Stimulated activated CD8-positive, alpha-beta memory T cell treated with anti-CD3 and anti-CD28 coated beads, Interleukin-15, amount 100 ng/mL, for 24 hours (primary cell): ENCODE measurements at places on chromosomes 2 and 18.

GRCh38 chr2:48479915-48480314 is 50.0 kb upstream of the STON1 start:
- no peak for DNase-seq

GRCh38 chr2:1137264-1137663 is 186.6 kb downstream of the SNTG2 start:
- DNase-seq: no peak

- no peak for DNase-seq
Measured at GRCh38 chr2:224217962-224218347, 178.9 kb upstream of the SERPINE2 start.

GRCh38 chr2:31337860-31338259 is 76.7 kb downstream of the XDH start:
- no peak for DNase-seq

DNA sequence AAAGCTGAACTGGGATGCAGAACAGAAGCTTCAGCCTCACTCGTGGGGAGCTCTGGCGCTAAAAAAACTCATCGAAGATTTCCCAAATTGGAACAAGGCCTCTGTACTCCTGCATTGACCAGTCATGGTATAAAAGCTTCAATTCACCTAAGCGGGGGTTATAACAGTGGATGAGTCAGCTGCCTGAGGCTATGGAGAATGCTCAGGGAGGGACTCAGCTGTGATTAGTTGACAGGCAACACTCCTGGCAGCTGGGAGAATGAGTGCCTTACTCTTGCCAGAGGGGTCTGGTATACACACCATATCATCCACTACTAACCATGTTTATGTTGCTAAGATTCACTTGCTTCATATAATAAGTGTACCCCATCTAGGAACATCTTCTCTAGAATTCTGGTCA is 350.6 kb upstream of the VRK2 start:
- no peak for DNase-seq
